ENCODE measurements at places on chromosomes 7 and 10. TPM values are rescaled to one million over a fixed set of nuclear protein-coding genes. Genes with fewer than 3 reads are reported as not detected.

The ZC3HAV1L gene
- 2.7 TPM for total RNA-seq

GRCh38 chr7:94529516-94529915, 19.9 kb downstream of the CASD1 start:
- no peak for DNase-seq

DNA sequence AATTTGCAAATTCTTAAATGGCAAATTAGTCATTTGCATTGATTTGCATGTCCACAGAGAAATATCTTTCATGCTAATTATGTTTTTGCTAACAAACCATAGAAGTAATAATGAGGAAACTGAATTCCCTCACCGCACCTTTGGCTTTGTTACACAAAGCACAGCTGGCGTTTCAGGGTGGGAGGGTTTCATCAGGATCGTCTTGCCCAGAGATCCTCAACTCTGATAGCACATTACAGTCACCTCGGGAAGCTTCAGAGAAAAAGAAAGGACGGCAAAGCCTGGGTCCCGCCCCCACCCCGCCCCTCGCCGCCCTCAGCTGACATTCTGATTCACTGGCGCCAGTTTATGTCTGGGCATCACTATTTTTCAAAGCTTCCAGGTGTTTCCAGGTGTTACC, 119.4 kb downstream of the PTPRN2 start:
- no peak for DNase-seq

DNA sequence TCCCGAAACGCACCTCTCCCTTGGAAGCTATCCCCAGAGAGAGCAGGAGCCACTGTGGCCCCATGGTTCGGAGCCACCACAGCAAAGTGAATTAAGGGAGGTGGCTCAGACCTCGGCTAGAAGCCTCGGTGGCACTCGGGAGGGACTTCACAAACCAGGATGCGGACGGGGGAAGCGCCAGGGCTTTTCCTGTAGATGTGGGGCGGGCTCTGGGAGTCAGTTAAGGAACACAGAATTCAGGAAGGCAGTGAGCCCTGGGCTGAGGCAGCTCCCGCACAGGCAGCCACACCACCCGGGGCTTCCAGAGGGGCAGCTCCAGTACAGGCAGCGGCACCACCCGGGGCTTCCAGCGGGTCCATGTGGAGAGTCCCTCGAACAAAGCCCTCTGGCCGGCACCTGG, 42.7 kb upstream of the DPYSL4 start:
- DNase-seq: no peak

The SLC16A9 gene
- total RNA-seq: 0.73 TPM

The UCMA gene
- total RNA-seq: not detected

The CDC14C gene
- not detected for total RNA-seq

The RPEL1 gene
- total RNA-seq: not detected

DNA sequence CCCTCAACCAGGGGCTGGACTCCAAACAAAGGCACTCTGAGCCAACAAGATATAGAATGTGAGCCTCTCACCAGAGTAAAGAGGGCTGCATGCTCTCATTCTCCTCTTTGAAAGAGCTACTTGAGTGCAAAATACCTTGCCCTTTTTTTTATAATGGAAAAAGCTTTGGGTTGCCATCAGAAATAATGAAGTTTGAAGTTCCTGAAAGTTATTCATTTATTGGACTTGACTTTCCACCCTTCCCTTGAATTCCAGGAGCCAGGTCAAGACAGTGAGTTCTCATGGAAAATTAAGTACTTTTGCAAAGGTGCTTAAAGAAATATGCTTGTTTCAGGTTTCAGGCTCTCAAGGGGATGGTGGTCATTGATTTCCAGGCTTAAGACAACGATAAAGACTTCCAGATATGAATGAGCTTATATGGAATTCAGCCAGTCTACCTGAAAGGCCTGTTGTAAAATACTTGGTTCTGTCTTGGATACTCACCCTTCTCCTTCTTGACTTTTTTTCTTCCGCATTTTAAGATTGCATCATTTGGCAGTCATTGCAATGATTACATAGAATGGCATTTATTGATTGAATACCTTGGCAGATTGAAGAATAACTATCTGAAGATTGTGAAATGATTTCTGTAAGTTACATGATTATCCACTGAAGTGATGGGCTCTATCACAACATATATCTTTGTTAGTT, 696.4 kb downstream of the INHBA start:
- DNase-seq: no peak

- no peak for DNase-seq
Observed at GRCh38 chr7:57400531-57401155, 49.3 kb upstream of the ZNF716 start.
